Left renal cortex interstitium (tissue), 4 donors: ENCODE measurements at places on chromosomes 5 and 9.

- no peak for DNase-seq
Observed at GRCh38 chr5:145362266-145362665, 472.9 kb downstream of the PRELID2 start.

GRCh38 chr5:119055294-119055693 is 15.6 kb upstream of the DMXL1 start:
- no peak for DNase-seq

GRCh38 chr5:120327180-120327579 is 136.9 kb upstream of the PRR16 start:
- no peak for DNase-seq

GRCh38 chr5:76717222-76718083 is 1.5 kb downstream of the F2R start:
- no peak for DNase-seq

DNA sequence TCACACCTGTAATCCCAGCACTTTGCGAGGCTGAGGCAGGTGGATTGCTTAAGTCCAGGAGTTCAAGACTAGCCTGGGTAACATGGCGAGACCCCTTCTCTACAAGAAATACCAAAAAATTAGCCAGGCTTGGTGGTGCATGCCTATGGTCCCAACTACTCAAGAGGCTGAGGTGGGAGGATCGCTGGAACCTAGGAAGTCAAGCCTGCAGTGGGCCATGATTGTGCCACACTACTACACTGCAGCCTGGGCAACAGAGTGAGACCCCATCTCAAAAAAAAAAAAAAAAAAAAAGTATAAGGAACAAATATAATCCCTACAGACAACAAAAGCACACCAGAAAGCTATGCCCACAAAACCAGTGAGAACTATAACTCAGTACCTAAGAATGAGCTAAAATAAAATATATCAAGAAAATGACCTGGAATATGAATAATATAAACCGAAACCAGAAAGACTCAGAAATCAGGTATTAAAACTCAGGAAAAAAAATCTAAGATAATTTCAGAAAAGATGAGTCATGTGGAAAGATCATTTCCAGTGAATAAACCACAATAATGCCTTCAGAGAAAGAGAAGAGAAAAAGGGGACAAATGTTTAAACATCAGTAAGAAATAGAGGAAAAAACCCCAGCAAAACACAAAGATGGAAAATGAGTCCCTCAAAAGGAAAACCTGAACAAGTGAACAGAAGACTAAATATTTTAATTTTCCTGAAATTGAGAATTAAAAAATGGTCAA is 57.4 kb downstream of the GOLPH3 start:
- no peak for DNase-seq

GRCh38 chr5:99033014-99033900 is 104.5 kb upstream of the CHD1 start:
- DNase-seq: no peak

- no peak for DNase-seq
Observed at GRCh38 chr5:154966081-154966841, 25.4 kb downstream of the MRPL22 start.

GRCh38 chr5:132321109-132321721 is 27.0 kb downstream of the SLC22A4 start:
- no peak for DNase-seq

- no peak for DNase-seq
Observed at GRCh38 chr9:133604214-133604613, 5.0 kb downstream of the FAM163B start.

DNA sequence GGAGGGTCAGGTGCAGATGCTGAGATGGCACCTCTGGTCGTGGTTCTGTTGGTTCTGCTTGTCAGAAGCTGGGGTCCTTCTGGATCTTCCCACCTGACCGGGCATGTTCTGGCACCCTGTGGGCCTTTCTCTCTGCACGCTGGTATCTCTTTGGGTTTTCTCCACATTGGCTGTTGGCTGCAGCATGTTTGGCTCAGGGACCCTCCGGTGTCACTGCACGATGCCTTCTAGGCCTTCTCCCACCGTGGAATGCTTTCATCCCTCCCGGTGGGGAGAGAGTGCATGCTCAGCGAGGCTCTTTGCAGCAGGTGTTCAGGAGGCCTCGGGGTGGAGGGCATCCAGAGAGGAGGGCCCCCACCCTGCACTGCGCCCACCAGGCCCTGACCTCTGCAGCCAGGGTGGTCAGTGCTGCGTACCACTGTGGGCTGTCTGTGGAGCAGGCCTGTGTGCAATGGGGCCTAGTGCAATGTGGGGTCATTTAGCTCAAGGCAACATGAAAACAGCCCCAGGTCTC is 119.4 kb downstream of the WNK2 start:
- DNase-seq: no peak

DNA sequence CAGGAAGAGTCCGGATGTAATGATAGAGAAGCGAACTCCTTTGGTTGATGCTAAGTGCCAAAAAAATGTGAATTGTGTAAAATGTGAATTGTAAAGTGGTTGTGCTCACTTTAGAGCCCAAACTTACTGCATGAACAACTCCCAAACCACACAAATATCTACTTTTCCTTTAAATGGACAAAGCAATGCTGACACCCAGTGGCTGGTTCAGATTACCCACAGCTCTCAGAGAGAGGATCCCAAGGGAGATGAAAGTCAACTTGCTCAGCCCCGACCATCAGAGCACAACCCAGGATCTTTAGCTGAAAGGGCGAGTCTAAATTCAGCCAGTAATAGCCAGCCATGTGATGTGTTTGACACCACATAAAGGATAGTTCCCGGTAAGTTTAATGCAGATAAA is 133.7 kb downstream of the NMUR2 start:
- peak; percentile 2 for DNase-seq

DNA sequence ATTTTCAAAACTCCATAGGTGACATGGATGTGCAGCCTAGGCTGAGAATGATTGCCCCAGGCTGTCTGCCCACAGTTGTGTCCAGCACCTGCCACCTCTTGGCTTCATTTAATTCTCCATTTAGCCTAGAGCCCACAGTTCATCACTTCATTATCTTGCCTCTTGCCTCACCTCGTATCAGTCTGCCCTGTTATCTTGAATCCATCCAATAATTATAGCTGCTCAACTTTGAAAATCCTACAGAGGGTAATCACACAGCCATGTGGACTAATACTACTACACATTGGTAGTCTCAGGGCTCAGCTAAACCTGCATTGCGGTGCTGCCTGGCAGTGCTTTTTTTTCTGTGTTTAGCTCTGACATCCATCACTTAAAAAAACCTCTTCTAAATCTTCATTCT is 7.4 kb downstream of the UGCG start:
- DNase-seq: no peak

DNA sequence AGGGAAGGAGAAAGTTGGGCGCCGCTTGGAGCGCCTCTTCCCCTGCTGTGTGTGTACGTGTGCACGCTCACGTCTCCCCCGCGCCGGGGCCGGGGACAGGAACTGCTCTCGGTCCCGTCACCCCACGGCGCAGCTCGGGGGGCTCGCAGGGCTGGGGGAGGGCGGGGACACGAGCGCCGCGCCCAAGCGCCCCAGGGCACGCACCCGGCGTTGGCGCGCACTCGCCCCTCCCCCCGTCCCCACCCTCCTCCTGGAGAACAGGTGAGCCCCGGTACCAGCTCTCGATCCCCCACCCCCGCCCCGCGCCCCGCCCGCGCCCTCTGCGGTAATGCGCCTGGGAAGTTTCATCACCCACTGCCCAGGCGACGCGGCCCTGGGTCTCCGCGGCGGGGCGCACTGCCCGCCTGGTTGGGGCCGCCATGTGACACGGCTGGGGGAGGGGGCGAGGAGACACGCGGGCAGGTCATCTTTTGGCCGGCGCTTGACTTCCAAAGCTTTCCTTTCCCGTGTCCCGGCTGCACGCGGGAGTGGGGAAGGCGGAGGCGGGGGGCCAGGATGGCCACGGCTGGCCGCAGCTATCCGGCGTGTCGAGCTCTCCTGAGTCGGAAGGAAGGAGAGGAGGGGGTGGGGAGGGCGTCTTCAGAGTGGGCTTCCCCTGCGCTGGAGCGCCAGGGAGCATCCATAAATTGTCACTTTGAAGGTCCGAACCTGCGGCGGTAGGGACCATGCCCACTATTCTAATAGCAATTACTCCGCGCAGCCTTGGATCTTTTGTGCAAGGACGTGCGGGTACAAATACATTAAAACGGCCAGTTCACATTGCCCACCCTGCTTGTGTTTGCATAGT is 1.5 kb upstream of the STC2 start:
- DNase-seq: no peak

- no peak for DNase-seq
Observed at GRCh38 chr5:109038209-109038840, 290.6 kb downstream of the FER start.

GRCh38 chr5:172999974-173000373 is 16.4 kb downstream of the ATP6V0E1 start:
- DNase-seq: no peak

GRCh38 chr5:173094012-173094661 is 38.0 kb downstream of the CREBRF start:
- DNase-seq: no peak
